ENCODE measurements at places on chromosomes 12 and 14.

DNA sequence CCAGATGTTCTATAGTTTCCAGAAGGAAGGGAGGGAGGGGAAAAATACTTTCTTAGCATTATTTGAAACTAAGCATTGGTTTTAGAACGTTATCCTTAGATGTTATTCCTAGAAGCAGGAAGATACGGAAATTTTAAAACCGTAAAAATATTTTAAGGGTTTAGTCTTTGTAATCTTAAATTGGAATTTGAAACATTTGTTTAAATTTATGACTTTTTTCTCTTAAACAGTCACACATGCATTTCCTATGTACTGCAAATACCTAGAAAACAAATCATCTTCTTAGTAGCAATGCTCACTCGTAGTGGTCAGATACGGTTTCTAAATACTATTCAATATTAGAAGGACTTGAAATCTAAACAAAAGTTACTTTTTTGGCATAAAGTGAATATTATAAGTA is 282.0 kb downstream of the ERC1 start:
- no peak for ATAC-seq

- no peak for ATAC-seq
Observed at GRCh38 chr12:7972734-7973456, 36.9 kb upstream of the SLC2A3 start.

DNA sequence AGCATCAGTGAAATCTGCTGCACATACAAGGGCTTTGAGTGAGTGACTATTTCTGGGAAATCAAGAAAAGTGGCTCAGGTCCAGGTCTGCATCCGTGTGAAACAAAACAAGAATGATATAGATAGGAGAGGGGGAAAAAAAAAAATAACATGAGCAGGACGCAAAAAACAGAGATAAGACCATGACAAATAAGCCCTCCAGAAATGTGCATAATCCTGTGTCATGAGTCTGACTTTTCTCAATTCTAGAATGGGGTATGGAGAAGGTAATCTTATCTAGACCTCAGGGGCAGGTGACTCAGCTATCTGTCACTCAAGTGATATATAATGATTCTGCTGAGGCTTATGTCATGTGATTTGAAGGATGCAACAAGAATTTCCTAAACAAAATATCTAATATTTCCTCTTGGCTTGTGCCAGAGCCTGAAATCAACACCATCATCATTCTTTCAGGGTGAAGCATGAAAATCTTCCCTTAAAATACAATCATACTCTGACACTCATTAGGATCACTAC is 250.0 kb downstream of the PHLDA1 start:
- ATAC-seq: peak; percentile 93

DNA sequence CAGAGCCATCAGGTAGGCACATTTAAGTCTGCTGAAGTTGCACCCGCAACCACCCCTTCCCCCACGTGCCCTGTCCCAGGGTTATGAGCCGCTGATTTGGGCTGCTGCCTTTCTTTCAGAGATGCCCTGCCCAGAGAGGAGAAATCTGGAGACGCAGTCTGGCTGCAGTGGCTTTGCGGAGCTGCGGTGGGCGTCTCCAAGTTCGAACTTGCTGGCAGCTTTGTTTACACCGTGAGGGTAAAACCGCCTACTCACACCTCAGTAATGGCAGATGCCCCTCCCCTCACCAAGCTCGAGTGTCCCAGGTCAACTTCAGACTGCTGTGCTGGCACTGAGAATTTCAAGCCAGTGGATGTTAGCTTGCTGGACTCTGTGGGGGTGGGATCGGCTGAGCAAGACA is 14.7 kb downstream of the PTCSC3 start:
- no peak for ATAC-seq

- ATAC-seq: no peak
Observed at GRCh38 chr14:38121320-38122020, 86.2 kb upstream of the SSTR1 start.

DNA sequence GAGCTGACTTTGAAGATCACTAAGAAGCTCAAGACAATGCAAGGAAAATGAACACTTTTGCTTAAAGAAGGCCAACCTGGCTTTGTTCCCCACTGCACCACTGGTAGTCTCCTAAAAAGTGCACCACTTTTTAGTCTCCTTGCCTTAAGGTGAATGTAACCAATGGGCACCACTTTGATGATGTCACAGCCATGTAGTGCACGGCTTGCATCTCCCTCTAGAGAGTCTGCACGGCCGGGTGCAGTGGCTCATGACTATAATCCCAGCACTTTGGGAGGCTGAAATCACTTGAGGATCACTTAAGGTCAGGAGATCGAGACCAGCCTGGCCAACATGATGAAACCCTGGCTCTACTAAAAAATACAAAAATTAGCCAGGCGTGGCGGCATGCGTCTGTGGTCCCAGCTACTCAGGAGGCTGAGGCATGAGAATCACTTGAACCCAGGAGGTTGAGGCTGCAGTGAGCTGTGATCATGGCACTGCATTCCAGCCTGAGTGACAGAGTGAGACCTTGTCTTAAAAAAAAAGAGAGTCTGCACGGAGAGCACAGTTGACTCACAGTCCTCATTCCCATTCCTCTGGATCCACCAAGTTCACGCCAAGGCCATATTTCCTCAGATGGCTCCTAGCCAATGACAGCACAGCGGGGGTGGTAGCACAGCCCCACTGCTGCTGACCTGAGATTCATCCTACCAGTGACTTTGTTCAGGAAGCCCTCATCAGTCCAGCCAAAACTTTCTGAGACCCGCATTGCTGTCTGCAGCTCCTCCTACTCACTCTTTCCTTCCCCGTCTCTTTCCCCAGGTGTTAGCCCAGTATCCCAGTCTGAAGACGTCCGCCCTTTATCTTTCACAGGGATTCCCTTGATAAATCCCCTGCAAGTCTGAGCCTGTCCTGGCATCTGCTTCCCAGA is 16.5 kb upstream of the IFT81 start:
- no peak for ATAC-seq

GRCh38 chr12:15168026-15168678 is 53.1 kb downstream of the RERG start:
- ATAC-seq: no peak

GRCh38 chr12:104620837-104621531 is 164.2 kb downstream of the CHST11 start:
- no peak for ATAC-seq

- no peak for ATAC-seq
Observed at GRCh38 chr12:31308116-31308515, 17.8 kb downstream of the SINHCAF start.

DNA sequence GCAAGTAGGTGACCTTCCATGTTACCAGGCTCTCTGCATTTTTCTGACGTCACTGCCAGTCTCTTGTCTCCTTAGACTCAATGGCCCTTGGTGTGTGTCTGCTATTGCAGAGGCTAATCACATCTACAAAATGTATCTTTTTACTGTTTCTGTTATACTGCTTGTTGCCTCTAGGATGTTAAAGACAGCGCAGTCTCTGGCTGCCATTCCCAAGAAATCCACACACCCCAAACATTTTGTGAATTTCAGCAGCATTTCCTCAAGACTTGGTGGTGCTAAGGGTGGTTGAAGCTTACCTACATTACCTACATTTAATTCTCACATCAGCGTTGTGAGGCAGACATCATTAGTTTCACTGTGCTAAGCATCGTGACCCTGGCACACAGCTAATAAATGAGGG is 87.2 kb downstream of the C12orf75 start:
- ATAC-seq: no peak

GRCh38 chr14:54805445-54806322 is 96.9 kb downstream of the GCH1 start:
- ATAC-seq: peak; percentile 87

- no peak for ATAC-seq
Observed at GRCh38 chr12:132611620-132612019, 1.2 kb upstream of the LRCOL1 start.

DNA sequence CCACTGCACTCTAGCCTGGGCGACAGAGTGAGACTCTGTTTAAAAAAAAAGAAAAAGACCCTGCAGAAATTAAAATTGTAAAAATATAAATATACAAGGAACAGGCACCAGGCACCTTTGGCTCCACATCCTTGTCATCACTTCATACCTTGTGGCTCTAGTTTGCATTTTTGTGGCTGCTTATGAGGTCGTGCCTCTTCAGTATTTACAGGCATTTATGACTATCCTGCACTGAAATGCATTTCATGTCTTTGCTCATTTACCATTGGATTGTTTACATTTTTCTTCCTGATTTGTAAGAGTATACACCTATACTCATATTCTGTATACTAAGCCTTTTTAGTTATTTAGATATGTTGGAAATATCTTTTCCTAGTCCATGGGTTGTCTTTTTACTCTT is 20.1 kb downstream of the BICD1 start:
- ATAC-seq: no peak

DNA sequence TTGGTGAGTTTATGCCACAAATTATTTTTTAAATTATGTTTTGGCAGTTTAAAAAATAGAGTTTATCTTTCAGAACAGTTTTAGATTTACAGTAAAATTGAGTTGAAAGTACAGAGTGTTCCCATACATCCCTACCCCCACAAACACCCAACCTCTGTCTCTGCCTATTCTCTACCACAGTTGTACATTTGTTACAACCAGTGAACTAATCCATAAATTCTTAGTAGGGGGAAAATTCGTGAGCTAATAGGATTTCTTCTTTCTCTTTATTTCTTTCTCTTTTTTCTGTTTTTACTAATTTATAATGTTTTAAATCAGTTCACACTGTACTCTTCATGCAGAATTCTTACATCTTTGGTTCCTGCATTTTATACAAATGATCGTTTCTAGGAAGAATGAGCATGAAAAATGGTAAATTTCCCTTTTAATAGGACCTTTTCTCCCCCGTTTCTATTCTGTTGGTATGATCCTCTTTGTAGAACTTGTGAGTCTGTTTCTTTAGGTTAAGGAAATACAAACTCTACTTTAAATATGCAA is 56.7 kb downstream of the MIPOL1 start:
- ATAC-seq: no peak

DNA sequence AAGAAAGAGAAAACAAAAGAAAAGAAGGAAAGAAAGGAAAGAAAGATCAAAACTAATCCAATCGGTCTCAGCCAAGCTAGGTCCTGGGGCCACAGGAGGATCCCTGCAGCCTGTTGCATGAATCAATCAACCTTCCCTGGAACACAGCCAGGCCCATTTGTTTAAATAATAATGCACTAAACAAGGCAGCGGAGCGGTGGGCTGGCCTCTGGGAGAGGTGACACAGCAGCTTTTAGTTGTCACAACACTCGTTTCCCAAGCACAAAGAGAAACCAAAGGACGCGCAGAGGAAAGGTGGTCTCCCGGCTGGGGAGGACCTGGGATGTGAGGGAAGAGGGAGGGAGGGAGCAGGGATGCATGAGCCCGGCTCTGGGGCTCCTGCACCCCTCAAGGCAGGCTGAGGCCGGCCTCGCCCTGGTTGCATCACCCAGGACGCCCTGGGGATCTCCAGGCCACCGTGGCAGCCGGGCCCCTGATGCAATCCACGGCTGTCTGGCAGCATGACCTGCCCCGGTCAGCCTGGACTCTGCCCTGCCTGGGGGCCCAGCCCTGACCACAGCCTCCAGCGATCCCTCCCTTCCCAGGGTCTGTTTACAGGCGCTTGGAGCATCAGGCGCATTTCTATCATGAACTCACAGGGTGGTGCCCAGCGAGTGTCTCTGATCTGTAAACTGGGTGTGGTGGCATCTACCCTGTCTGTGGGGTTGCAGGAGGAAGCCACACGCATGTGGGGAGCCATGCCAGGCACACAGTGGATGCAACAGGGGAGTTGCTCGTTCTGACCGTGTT is 32.5 kb downstream of the MMP17 start:
- peak; percentile 58 for ATAC-seq

DNA sequence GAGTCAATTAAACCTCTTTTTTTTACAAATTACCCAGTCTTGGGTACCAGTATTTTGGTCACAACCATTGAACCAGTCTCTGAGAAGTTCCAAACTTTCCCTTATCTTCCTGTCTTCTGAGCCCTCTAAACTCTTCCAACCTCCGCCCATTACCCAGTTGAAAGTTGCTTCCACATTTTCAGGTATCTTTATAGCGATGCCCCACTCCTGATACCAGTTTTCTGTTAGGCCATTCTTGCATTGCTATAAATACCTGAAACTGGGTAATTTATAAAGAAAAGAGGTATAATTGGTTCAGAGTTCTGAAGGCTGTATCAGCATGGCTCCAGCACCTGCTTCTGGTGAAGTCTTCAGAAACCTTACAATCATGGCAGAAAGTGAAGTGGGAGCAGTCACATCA is 31.7 kb downstream of the TTC5 start:
- no peak for ATAC-seq

- no peak for ATAC-seq
Observed at GRCh38 chr14:68140076-68140741, 320.6 kb downstream of the RAD51B start.

DNA sequence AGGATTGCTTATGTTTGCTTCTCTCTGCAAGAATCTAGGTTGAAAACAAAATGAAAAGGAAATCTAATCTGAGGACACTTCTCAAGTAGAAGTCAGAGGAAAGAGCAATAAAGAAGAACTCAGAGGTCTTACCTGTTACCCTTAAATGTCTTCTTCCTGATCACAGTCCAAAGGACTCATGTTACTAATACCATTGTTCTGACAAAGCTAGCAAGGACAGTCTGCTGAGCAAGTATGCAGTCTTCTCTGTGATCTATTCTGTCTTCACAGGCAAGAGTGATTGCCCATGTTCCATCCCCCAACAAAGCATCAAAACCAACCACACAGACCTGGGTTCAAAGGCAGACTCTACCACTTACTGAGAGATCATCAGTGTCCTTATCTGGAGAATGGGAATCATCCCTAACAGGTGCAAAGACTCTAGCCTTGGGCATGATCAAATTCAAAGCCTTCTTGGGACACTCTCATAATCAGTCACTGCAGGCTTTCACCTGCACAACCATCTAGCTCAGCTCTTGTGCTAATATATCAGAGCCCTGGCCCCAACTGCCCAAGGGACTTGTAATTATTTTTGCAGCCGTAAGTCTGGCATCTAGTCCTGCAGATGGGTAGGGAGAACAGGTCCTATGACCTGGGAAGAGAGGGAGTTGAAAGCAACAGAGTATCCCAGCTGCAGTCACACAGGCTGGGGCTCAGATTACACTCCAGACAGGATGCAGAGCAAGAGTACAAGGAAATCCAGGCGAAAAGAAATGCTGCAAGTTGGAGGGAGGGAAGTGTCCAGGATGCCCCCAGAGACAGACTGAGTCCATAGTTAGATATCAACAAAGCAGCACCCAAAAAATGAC is 97.9 kb upstream of the NUDT4 start:
- no peak for ATAC-seq

GRCh38 chr12:124027753-124028554 is 54.9 kb downstream of the ZNF664 start:
- ATAC-seq: no peak

DNA sequence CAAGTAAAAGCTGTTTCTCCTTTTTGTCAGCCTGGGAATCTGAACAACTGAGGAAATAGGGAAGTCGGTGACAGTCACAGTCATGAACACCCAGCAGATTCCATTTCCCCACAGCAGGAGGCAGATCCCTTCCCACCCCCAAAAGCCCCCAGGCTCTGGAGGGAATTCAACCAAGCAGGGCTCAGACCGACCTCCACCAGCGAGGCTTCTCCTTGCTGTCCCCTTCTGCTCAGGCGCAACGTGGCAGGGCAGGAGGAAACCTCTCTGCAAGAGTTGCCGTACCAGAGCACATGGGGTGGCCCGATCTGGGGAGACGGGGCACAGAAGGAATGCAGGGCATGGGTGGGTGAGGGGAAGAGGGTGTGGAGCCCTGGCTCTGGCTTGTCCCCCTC is 319 bp downstream of the GALNT6 start:
- no peak for ATAC-seq

Data from activated T-helper 17 cell treated with anti-CD3 and anti-CD28 coated beads, Interleukin-2, amount 50 U/mL, for 72 hours (primary cell).